ENCODE measurements at places on chromosomes 6 and 20.

GRCh38 chr6:13272131-13273046 lies 55.9 kb downstream of the TBC1D7 start:
- no peak for DNase-seq

DNA sequence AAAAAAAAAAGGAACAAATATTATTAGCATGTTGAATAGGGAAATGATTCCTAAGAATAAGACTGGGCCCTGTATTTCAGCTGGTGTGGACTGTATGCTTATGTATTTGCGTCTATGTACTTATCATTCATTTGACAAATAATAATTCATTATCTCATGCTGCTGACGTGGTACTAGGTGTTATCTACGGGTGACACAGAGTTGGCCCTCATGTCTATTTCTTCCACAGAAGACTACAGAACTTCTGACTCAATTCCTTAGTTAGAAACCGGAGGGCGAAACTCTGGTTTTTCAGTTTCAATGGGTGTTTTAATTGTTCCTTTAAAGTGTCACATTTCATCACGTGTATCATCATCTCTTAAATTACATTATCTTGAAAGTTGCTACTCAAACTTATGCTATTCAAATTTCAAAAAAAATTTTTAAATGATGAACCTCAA lies 305.9 kb downstream of the CLIC5 start:
- no peak for DNase-seq

DNA sequence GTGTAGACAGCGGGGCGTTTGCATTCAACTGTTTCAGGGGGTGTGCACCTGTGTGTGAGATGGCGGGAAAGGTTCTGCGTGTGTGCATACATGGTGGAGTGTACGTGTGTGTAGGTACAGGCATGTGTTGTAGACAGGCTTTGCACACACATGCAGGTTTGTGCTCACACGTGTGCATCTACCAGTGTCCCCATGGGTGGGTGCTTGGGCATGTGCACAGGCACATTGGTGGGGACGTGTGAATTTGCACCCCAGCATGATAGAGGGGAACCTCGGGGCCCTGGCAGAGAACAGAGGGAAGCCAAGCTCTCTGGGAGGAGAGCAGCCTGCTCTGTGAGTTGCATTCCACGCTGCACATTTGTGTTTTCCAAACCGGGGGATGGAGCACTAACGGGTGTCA lies 250.2 kb downstream of the PREX1 start:
- DNase-seq, result no peak

- no peak for DNase-seq
Observed at GRCh38 chr20:34512955-34513419, 3.2 kb upstream of the DYNLRB1 start.

Measured in activated naive CD8-positive, alpha-beta T cell treated with anti-CD3 and anti-CD28 coated beads, Interleukin-2, amount 50 U/mL, for 24 hours (primary cell).